ENCODE measurements at places on chromosomes 3 and 15.

DNA sequence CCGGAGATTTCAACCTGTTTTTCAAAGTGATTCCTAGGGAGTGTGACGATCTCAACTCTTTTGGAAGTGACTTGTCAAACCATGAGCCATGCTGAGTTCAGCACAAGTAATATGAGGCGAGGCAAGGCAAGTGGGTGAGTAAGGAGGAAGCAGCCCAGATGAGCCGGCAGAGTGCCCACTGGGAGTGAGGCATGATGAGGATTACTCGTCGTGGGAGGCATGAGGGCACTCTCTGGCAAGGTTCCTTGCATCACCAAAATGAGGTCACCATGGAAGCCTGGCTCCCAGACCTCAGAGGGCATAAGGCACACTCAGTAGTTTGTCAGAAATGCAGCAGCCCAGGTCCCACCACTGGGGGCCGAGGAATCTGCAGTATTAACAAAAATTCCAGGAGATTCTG lies 636.1 kb downstream of the MAGI1 start:
- no peak for DNase-seq

DNA sequence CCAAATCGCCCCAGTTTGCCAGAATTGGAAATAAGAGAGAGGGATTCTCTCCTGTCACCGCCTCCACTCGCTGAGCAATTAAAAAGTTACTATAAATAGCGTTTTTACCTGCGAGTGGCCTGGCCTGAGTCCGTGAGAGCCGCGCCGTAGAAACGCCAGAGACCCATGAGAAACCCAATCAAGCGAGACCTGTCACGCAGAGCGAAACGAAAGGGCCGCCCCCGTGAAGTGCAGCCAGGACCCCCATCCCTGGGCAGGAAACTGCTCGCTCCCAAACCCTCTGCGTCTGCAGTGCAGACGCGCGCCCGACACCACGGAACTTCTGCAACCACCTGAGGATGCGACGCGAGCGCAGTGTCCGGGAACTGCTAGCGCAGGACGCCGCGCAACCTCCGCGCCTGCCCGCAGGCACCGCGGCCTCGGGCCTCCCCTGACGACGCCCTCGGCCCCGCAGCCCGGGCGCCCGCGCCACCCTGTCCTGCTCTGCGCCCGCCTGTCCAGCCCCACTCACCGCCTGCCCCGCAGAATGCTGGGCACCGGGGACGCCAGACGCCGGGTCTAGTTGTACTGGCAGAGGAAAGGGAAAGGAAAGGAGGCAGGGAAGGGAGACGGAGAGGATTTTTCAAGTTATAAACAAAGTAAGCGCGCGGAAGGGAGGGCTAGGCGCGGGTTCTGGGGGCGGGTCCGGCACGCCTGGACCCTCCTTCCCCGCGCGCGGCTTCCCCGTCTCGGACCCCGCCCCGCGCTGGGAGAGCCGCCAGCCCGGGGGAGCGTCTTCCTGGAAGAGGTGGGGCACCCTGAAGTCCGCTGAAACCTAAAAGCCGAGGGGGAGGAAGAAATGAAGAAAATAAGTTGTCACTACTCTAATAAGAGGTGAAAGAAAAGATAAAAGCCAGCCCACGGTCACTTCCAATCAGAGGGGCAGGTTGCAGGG lies at the start of gene PLSCR4:
Gene PLSCR4 (minus strand): TSS at position 657 of the 934 bp plus-strand sequence. CDS start 29,034 bp downstream, outside the sequence.
- no peak for DNase-seq

GRCh38 chr15:34047893-34048775 lies 9.1 kb upstream of the AVEN start:
- DNase-seq = no peak

DNA sequence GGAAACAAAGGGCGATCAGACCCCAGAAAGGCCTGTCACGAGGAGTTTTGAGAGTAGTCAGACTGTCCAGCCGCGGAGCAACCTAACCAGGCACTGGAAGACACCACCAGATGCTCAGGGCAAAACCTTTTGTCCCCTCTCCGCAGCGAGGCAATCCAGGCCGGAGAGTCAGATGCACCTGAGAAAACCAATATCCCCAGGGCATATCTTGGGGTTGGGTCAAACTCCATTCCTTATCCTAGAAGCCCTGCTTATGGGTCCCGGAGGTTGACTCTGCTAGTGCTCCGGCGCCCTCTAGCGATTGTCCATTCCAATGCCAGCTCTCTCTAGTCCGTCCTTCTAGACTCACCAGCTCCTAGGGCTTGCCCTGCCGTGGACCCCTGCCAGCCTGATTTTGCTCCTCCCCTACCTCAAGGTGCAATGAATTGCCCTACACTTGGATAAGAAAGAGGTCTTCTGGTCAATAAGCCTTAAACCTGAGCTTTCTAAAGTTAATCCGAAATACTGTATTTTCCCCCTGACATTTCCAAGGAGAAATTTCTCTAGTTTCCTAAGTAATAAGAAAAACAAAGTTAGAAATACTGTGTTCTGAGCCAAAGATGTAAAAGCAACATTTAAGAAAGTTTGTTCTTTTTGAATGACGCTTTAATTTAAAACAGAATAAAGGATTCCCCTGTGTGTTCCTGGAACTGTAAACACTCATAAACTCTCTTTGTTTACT lies 5.5 kb downstream of the CPNE4 start:
- peak; percentile 76 for DNase-seq

GRCh38 chr15:40048211-40048792 lies 9.3 kb upstream of the SRP14 start:
- peak; percentile 88 for DNase-seq

- DNase-seq = no peak
Measured at GRCh38 chr15:101810876-101811275, 1.1 kb upstream of the OR4F15 start.

DNA sequence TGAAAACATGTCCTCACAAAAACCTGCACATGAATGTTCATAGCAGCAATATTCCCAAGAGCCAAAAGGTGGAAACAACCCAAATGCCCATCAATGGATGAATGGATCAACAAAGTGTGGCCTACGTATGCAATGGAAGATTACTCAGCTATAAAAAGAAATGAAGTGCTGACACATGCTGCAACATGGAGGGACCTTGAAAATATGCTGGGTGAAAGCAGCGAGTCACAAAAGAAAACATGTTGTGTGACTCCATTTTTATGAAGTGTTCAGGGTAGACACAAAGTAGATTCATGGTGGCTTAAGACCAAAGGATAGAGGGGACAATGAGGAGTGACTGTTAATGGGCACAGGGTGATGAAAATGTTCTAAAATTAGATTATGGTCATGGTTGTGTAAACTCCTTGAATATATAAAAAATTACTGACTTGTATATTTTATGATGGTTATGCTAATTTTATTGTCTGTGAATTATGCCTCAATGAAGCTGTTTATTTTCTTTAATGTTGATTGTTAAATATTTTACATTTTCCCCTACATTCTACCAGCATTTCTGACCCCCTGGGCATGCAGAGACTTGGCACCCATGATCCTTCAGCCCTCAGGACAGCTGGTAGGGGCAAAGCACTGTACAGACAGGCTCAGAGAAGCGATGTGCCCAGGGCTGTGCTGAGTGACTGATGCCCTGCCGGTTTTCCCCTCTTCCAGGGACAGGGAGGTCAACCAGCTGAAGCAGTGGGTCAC lies 37.8 kb downstream of the CFAP100 start:
- no peak for DNase-seq

GRCh38 chr3:136332302-136332701 lies 82.2 kb downstream of the PCCB start:
- DNase-seq = no peak

- peak; percentile 74 for DNase-seq
Measured at GRCh38 chr3:106824856-106825255, 552.4 kb upstream of the CCDC54 start.

DNA sequence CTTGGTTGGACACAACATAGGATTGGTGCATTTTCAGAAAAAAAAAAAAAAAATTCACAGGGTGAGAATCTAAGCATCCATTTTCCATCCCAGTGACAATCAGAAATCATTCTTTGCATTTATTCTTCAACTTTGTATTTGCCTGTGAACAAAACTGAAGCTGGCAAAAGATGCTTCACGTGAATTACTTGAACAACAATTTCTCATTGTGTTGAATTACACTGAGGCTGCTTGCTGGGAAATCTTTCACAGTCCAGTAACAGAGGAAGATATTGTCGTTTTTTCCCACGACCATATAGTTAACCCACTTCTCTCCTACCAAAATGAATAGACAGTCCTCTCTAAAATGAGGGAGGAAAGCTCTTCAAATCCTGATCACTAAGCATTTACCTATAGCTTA lies 4.3 kb upstream of the SLCO3A1 start:
- DNase-seq = no peak

- no peak for DNase-seq
Measured at GRCh38 chr3:196166741-196167140, 44.5 kb downstream of the ZDHHC19 start.

DNA sequence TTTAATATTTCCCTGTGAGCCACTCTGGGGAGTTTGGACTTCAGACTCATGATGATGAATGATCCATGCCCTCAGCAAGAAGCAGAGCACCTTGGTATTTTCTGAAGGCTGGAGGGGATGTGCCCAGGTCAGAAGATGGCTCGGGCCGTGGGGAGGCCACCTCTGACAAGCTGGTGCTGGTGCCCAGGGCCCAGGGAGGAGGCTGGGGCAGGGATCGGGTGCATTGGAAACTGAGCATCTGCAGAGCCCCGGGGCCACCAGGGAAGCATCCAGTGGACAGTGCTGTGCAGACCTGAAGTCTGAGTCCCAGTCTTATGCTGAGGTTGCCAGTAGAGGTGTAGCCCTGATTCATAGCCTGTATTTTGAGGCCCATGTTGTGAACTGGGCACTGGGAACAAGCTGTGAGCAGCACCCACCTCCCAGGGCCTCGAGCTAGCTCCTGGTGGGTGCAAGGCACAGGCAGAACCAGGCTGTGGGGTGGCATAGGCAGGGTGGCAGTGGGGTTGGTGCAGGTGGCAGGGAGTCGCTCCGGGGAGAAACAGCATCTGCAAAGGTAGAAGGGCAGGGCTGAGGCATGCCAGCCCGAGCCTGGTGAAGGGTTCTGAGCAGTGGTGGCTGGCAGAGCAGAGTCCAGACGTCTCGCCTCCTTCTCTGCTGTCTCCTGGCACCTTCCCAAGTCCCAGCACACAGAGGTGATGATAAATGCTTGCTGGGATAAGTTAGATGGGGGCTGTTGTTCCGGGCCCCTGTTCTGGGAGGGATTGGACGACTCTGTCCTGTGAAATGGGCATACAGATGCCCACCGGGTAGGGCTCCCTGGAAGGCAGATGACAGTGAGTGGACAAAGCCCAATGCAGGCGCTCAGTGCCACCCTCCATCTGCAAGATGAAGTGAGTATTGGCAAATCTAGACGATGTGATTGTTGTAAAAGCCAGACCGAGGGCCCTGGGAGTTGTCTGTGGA lies 10.6 kb downstream of the DNAJB8 start:
- DNase-seq = no peak

GRCh38 chr3:181711325-181712135 lies at the start of gene SOX2:
Gene SOX2, plus strand, starts transcription at chr3:181711925. Its CDS starts 436 bp downstream, at chr3:181712361.
- DNase-seq = no peak

- no peak for DNase-seq
Measured at GRCh38 chr3:179882292-179882691, 154.4 kb downstream of the PEX5L start.

DNA sequence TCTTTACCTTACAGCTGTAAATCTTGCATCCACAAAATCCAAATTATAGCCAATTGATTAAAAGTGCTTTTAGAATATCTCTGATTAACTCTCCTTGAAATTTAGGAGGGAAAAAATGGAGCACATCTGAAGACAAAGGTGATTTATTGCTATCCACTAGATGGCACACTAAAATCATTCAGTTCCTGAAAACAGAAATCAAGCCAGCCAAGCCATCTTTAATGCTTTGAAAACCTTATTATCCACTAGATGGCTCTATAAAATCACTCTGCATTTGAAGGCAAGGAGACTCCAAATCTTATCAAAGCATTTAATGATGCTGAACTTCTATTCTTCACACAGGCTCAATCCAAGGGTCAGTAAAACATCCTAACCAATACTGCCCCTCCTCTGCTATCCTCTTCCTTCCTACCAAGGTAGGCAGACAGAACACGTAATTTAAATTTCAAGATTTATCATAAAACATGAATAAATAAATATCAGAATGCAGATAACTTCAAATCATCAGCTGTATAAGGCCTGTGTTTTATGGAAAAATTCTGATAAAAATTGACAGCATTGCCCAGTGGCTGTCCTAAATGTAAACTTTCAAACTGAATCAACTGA lies 48.4 kb downstream of the GOLIM4 start:
- no peak for DNase-seq

- no peak for DNase-seq
Measured at GRCh38 chr15:49901321-49901720, 217.7 kb downstream of the ATP8B4 start.

DNA sequence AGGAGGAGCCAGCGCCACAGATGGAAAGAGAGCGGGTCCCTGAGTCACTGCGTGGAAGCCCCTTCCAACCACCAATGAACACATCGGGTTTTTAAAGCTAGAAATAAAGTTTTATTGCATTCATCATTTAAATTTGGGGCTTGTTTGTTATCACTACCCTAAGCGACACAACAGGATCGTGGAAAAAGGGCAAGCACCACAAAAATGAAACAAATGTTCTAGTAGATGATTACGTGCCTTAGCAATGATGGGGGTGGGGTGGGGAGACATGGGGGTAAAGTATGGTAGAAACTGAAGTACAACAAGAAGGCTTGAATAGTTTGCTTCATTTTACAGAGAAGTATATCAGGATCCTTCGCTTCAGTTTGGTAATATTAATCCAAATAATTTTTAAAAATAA lies 221.6 kb upstream of the ATP10A start:
- DNase-seq = no peak

- peak; percentile 44 for DNase-seq
Measured at GRCh38 chr15:63203451-63204090, 14.2 kb downstream of the RAB8B start.

GRCh38 chr3:139602003-139602402 lies 62.5 kb upstream of the RBP1 start:
- no peak for DNase-seq

DNA sequence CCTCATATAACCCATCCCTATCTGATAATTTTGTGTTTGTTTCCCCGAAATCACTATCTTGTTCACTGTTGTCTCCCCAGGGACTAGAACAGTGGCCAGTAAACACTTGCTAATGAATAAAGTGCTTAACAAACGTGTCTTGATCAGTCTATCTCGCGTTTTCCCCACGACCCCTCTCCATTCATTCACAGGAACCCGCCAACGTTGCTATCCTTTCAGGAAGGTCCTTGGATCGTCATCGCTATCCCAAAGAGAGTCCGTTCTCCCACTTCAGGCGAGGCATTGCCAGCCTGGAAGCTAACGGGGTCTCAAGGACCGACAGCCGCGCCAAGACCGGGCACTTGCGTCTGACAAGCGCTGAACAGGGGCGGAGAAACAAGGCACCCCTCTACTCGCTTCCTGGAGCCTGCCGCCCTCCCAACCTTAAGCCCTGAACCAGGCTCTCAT lies 344 bp downstream of the LINS1 start:
- DNase-seq = no peak

DNA sequence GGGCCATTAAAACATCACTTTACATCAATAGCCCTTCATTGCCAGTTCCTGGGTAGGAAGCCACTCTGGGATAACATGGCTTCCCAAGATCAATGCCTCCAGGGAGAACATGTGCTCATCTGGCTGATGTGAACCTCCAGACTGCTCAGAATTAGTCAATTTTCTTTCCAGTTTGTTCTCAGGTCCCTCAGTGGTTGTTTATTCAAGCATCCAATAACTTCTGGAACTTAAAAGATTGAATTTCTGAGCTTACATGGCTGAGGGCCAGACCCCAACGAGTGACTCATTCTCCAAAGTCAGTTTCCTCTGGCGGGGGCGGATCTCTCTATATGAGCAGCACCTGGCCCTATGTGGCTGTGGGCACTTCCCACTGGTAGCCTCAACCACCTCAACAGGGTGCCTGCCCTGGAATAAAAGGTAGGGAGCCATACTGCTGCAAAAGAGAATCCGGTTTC lies 34.0 kb downstream of the LYZL4 start:
- no peak for DNase-seq
